ENCODE measurements at places on chromosomes 12 and 14.

DNA sequence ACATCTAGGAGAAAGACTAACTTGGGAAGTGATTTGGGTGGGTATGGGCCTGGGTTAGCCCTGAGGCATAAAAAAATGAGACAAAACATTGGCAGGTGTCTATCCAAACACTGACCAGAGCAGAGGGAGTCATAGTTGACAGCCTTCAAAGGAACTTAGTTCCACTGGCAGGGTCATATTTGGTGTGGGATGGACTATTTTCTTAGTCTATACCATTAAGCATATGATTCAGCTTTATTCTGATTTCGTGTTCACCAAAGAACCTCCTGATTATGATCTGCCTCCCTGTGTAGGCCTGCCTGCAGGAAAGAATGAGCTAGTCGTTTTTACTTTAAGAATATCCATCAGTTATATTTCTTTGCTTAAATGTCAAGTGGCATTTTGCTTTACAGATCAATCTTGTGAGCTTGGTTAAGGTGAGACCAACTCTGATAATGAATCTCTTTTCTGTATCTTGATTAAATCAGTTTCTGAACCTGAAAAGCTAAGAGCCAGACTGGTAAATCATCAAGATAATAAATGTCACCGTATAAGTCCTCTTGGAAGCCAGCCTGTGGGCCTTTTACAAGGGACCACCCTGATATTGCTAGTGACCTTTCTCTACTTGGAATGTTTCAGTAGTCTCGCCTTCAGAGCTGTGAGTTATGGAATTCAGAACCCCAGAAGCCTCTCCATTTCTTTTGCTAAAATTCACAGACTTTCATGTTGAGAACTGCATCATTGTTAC is 182.9 kb downstream of the MON2 start:
- DNase-seq, result no peak

DNA sequence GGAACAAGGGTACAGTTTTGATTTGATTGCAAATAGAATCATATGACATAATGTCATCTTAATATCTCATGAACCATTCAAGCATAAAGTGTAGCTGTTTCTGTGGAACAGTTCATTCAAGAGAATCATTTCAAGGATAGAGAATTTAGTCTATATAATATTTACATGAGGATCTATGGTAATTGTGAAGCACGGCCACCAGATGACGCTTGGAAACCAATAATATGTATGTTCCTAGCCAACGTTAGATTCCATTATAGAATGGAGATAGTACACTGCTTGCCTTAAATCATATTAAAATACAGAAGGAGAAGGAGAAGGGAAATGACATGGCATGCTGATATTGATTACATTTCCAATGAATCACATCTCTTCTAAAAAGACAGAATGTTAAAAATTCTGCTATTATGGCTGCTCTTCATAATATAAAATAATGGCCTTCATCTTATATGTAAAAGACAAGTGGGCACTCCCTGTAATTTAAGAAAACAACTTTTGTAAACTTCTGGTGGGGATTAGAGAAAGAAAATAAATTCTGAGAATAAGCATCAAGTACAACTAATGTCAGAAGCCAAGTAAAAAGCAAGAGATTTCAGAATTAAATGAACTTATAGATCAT is 351.0 kb downstream of the NAV3 start:
- DNase-seq, result peak; percentile 63

DNA sequence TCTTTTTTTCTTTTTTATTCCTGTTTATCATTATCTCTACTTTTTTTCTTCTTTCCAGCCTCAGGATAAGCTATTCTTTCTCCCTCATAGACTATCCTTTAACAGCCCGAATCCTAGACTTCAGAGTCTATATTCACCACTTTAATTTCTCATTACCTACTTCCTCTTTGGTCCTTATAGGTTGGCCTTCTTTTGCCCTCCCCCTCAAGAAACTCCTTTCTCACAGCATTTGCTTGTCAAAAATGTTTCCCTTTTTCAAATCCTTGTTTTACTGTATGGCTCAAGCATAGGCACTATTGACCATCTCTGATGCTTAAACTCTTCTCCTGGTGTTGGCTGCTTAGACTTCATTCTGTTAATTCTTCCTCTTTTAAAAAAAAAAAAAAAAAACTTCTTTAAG is 52.5 kb downstream of the KIAA0586 start:
- DNase-seq, result no peak

- DNase-seq, result no peak
These were observed 64.9 kb upstream of the SYT1 start for GRCh38 chr12:78799649-78800048.

DNA sequence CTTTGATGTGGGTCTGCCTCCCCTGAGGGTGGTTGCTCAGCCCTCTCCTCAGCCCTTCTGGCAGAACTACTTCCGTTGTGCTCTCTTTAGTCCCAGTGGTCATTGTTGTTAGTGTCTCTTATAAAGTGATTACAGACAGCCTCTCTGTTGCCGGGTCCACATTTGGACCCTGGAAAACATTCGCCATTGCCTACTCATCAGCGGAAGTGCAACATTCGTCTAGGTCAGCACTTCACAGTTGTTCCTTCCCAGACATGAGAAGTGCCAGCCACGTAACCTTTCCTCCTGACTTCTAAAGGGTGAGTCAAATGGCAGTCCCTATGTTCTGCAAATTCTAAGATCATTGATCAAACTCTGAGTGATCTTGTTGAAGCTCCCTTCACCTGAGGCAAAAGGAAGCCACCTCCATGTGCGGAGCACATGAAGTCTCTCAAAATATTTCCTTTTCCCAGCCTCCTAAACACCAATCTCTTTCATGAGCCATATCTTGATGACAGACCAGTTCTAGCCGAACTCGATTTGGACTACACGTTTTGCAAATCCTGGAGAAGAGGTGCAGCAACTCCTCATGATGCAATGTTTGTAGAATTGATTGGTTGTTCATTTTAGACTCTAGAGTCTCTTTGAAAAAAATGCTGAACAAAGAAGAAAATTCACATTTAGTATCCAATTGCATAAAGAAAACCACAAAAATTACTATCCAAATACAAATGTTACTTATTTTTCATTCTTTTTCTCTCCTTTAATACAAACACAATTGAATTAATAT is 163.8 kb downstream of the RPL10L start:
- no peak for DNase-seq

- DNase-seq, result no peak
These were observed 15.4 kb upstream of the SLC6A13 start for GRCh38 chr12:278046-278445.

GRCh38 chr12:113778432-113779132 is 187.5 kb downstream of the RBM19 start:
- DNase-seq, result no peak

- DNase-seq, result no peak
These were observed 92.9 kb downstream of the PPP2R5C start for GRCh38 chr14:101854366-101854765.

DNA sequence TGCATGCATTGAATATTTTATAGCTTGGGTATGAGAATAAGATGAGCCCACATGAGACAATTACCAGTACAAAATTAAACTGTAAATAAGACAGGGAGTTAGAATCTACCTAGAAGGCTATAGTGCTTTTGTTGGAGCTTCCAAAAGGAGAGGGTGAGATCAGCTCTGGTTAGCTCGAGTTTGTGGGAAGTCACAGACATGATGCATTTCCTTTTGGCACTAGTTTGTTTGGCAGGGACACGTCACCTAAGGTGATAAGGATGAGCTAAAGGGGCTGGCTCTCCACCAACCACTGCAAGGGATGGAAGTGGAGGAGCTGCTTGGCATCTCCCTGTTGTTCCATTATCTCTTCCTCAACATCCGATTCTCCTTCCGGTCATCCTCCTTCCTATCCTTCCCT is 48.5 kb upstream of the CPM start:
- no peak for DNase-seq

GRCh38 chr12:19003141-19003540 is 126.4 kb upstream of the PLEKHA5 start:
- DNase-seq, result no peak

DNA sequence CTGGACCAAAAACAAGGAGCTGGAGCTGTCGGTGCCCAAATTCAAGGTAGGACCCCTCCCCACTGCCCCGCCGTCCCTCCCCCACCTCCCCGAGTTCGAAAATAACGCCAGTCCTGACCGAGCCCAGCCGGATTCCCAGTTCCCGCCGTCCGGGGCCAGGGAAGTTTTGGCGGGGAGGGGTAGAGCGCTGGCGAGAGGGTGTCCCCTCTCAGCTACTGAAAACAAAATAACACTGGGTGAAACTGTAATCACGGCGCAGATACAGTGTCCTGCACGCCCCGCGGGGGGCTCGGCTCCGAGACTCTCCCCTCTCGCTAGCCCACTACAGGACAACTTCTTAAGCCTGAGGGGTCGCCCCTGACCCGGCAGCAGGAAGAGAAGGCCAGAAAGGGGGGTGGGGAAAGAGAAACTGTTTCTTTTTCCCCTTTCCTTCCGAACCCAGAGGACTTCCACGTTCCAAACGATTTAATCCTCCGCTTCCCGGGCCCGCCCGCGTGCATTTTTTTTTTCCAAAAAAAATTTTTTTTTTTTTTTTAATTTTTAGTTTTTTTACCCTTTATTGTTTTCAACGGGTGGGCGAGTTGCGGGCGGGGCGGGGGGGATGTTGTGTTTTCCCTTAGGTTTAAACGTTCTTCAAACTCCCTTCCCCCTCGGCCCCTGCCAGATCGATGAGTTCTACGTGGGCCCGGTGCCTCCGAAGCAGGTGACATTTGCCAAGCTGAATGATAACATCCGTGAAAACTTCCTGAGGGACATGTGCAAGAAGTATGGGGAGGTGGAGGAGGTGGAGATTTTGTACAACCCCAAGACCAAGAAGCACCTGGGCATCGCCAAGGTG is 1.6 kb downstream of the SETD1B start:
- peak; percentile 72 for DNase-seq

GRCh38 chr12:71900091-71900490 is 38.6 kb upstream of the TPH2 start:
- DNase-seq, result no peak

DNA sequence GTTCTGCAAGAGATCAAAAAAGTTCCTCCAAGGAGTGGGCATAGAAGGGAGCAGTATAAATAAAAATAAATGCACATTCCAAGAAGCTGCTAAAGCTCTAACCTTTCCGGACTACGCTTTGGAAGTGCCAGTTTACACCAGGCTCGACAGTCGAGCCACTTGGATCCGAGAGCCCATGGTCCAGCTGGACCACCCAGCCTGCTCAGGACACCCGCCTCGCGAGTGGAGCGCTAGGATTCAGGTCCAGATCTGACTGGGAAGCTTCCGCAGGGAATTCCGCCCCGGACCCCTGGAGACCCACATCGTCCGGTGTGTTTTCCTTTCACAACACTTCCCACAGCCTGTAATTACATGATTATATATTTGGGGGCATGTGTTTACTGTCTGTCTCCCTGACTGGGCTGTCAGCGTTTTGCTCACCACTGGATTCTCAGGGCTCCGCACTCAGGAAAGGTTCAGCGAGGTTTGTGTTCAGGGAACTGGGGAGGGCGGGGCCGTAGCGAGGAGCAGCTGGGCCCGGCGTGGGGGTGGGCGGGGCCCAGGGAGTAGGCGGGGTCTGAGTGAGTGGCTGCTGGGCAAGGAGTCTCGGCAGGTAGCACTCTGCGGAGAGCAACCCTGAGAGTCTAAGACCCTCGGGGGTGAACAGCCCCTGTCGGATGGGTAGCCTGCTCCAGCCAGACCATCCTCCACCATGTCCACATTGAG is 52.3 kb upstream of the TMEM263 start:
- peak; percentile 73 for DNase-seq

DNA sequence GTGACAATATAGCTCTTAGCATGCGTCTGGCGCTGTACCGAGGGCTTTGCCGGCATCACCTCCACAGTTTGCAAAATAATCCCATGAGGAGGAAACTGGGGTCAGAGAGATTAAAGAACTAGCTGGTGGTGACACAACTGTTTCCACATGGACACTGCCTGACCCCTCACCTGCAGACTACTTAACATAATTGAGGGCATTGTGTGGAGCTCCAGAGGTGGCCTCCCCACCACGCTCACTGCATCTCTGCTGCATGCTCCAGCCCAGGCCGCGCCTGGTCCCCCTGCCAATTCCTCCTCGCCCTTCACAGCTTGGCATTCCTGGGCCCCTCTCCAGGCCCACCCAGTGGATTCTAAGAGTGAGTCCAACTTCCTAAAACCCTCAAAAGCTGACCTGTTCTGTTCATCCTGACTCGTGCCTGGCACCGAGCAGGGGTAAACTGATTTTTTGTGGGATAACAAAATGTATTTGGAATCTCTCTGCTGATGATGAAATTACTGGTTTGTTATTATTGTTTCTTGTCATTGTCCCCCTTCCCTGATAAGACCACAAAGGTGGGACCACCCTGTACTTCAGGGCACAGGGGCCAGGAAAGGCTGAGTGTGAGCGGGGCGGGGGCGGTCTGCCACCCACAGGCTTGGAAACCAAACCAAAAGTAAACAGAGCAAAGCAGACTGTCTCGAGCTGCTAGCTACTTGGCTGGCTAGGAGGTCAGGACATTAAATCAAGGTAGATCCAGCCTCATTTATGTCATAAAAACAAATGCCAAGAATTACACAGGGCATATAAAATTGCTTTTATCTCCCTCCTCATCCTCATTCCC is 40.6 kb downstream of the CHGA start:
- DNase-seq, result no peak

- peak; percentile 44 for DNase-seq
These were observed 7.8 kb downstream of the LIMA1 start for GRCh38 chr12:50275556-50275955.

DNA sequence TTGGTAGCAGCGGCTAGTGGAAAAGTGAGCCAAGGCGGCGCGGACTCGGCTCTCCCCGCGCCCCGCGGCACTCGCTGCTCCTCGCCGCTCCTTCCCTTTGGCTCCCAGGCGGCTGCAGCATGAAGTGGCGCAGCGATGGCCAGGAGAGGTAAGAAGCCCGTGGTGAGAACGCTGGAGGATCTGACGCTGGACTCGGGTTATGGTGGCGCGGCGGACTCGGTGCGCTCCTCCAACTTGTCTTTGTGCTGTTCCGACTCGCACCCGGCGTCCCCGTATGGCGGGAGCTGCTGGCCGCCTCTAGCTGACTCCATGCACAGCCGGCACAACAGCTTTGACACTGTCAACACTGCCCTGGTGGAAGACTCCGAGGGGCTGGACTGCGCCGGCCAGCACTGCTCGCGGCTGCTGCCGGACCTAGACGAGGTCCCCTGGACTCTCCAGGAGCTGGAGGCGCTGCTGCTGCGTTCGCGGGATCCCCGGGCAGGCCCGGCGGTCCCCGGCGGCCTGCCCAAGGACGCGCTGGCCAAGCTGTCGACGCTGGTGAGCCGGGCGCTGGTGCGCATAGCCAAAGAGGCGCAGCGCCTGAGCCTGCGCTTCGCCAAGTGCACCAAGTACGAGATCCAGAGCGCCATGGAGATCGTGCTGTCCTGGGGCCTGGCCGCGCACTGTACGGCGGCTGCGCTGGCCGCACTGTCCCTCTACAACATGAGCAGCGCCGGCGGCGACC is 225.6 kb upstream of the CRY1 start:
- peak; percentile 44 for DNase-seq

- no peak for DNase-seq
These were observed 195.0 kb downstream of the PHLDA1 start for GRCh38 chr12:75836533-75836932.

GRCh38 chr14:68341411-68342212 is 451.3 kb downstream of the ZFP36L1 start:
- no peak for DNase-seq

- DNase-seq, result no peak
These were observed 2.6 kb downstream of the TESC start for GRCh38 chr12:117096501-117097042.
